ENCODE measurements at places on chromosomes 5 and 9. TPM values are rescaled to one million over a fixed set of nuclear protein-coding genes. Genes with fewer than 3 reads are reported as not detected.

GRCh38 chr9:136142859-136143214 lies 24.2 kb upstream of the TMEM250 start:
- DNase-seq = no peak

- no peak for DNase-seq
Observed at GRCh38 chr9:123131258-123131657, 97.8 kb downstream of the GPR21 start.

DNA sequence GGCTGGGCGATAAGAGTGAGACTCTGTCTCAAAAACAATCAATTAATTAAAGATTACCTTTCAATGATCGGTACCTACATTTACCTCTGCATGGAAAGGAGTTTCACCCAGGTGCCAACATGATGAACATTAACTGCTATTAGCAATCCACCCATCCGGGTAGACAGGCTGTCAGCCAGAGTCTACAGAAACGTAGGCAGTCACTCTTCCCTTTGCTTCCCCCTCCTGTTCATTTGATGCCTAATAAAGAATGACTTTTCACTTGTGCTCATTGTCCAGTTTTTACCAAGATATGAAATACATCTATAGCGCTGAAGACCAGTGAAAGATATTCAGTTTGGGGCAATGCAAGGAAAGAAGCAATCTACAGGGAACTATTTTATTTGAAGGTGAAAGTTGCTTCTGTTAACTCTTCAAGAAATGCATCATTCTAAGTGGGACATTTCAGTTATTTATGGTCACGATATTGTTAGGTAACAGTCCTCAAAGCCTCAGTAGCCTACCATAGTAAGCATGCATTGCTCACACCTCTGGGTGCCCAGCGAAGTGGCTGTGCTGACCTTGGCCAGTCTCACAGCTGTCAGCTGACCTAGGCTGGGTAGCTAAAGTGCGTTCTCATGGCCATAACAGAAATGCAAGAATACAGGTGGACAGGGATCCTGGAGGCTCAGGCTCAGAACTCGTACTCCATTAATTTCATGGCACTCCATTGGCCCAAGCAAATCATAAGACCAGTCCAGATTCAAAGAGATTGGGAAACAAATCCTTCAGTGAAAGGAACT lies 87.2 kb upstream of the DMRT1 start:
- no peak for DNase-seq

SLC25A48 gene
- 1.9 TPM for total RNA-seq

ANKRD55 gene
- total RNA-seq = not detected

GLDC gene
- 1.6 TPM for total RNA-seq
